ENCODE measurements at places on chromosomes 11 and 22.

GRCh38 chr22:31313366-31314147, 21.3 kb upstream of the PIK3IP1 start:
- DNase-seq = peak; percentile 63

DNA sequence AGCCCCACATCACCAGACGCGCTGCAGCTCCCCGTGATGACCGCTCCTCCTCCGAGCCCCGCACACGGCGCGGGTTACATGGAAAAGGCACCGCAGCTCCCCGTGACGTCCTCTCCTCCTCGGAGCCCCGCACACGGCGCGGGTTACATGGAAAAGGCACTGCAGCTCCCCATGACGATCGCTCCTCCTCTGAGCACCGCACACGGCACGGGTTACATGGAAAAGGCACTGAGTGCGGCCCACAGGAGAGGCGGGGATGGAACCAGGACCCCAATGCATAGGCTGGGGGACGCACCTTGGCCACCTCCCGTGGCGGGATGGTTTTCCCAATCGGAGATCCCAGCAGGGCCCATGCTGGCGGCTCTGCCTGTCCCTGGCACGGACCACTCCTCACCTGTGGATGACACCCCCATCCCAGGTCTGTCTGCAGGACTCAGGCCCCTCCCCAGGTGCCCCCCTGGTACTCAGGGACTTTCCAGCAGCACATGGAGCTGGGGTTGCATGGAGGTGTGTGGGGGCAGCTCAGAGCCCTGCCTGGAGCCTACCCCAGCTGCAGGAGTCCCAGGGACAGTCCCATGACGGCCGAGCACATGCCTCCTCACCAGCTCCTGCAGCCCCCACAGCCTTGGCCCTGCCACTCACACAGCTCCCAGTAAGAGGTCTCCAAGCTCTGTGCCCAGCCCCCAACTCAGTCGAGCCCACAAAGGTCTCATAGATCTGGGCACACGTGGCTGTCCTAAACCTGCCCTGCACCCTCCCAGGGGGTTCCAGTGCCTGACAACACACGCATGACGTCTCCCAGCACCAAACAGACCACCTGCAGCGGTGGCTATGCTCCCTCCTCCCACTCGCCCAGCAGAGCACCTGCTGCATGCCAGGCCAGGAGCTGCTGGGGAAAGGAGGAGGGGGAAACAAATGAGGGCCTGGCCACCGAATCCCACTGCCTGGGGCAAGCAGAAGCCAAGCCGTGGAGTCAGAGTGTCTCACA, 166.6 kb downstream of the BRD1 start:
- no peak for DNase-seq

DNA sequence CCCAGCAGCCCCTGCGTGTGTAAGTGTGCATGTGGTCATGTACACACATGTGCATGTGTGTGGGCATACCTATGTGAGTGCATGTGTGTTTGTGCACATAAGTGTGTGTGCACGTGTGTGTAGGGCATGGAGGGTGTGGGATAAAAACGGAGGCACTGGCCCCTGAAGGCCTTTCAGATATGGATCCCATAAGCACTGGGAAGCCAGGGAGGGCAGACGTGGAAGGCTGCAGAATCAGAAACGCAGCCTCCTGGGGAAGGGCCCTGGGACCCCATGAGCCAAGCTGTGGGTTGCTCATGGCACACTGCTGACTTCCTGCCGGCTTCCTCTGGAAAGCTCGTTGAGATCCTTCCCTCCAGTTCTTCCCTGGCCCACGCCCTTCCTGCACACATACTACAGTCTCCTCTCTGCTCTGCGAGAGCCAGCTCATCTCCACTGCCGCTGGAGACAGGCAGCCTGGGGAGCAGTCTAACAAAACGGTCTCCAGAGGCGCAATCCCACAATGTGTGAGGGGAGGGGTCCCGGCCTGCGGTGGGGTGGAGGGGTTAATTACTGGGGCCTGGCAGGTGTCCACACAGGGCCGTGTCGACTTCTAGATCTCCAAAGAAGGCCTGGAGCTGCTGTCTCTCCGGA, 435.2 kb upstream of the B3GAT1 start:
- no peak for DNase-seq

- DNase-seq = peak; percentile 79
Measured at GRCh38 chr11:75388386-75389275, 10.7 kb upstream of the RPS3 start.

GRCh38 chr11:67441731-67442351, 1.4 kb downstream of the CORO1B start:
- peak; percentile 12 for DNase-seq

GRCh38 chr11:12628314-12628713, 45.9 kb upstream of the TEAD1 start:
- DNase-seq = no peak

GRCh38 chr11:86230921-86231434, 13.6 kb upstream of the EED start:
- no peak for DNase-seq

- no peak for DNase-seq
Measured at GRCh38 chr11:90100431-90100830, 14.7 kb downstream of the UBTFL1 start.

- DNase-seq = no peak
Measured at GRCh38 chr11:47111318-47111804, 65.3 kb downstream of the ARFGAP2 start.

DNA sequence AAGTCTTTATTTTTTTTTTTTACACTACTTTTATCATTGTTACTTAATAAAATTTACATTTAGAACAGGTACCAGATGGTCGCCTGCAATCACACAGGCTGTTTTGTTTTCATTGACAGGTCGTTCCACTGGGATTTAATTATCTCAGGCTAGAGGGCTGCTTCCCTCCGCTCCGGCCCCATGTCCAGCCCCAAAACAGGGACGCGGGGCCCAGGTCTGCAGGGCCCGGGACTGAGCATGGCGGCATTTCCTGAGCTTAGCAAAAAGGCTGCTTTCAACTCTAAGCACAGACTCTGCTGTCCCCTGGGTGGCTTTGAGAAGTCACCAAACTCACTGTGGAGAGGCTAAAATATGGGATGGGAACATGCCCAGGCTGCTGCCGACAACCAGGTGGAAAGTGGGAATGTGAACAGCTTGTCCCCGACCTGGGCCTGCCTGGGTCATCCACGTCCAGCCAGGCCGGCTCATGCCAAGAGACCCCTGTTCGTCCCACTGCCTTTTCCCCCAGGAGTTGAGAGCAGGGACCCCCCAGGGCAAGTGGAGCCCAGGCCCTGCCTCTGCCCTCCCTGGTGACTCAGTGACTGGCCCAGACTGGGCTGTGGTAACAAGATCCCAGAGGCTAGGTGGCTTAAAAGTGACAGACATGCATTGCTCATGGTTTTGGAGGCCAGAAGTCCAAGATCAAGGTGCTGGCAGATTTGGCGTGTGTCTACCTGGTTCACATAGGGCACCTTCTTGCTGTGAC, 150.0 kb downstream of the SHANK2 start:
- DNase-seq = no peak

GRCh38 chr11:71248251-71248570, 4.2 kb downstream of the SHANK2 start:
- DNase-seq = no peak

GRCh38 chr22:46027211-46028105, 50.5 kb upstream of the WNT7B start:
- DNase-seq = no peak

- no peak for DNase-seq
Measured at GRCh38 chr11:78072455-78072854, 7.2 kb downstream of the NDUFC2 start.

- no peak for DNase-seq
Measured at GRCh38 chr11:86172894-86173293, 71.7 kb upstream of the EED start.

DNA sequence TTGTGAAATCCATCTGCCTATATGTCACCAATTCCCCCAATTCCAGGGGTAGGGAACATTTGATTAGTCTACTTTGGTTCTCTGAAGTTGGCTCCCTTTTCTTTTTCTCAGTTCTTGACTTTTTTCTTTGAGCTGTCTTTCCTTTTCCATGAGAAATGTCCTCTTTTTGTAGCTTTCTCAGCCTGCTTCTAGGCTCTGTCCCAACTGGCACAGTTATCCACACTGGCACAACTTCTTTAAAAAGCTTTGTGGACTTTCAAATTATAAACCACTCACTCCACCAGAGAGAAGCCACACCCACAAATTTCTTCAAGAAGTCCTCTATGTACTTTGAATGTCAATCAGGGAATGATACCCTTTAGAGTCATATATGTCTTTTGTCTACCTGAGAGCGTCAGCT, 100.5 kb downstream of the TTC17 start:
- DNase-seq = no peak

DNA sequence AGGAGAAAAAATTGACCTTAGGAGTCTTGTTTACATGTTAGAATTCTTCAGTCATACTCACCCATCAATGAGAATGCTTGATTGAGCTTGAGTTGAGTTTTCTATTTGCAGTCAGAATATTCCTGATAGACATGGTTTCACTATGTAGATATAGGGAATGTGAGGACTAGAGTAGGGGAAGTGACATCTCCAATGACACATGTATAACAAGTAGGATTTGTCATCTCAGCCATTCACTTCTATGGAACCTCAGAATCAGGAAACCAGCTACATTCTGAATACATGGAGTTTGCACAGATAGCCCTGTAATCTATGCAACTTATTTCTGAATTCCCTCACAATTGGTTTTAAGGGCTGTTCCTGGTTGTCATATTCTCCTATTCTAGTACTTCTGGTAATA, 20.1 kb upstream of the OR9Q1 start:
- DNase-seq = no peak

DNA sequence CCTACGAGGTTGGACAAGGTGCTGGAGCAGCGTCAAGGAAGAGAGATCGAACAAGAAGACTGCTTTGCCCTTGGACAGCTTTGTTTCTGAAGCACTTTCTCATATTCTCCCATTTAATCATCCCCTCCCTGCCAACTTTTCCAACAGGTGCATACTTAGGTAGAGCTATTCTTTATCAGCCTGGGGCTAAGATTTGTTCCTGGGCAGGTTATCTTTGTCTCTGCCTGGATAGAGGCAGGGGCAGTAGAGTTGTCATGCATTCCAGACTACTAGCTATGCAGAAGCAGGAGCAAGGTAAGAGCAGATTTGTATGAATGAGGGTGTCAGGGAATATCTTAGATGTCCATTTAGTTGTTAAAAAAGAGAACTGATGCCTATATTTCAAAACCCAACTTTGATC, 82.3 kb downstream of the PTPRJ start:
- no peak for DNase-seq

GRCh38 chr22:17258015-17258787, 39.0 kb upstream of the ADA2 start:
- peak; percentile 92 for DNase-seq

DNA sequence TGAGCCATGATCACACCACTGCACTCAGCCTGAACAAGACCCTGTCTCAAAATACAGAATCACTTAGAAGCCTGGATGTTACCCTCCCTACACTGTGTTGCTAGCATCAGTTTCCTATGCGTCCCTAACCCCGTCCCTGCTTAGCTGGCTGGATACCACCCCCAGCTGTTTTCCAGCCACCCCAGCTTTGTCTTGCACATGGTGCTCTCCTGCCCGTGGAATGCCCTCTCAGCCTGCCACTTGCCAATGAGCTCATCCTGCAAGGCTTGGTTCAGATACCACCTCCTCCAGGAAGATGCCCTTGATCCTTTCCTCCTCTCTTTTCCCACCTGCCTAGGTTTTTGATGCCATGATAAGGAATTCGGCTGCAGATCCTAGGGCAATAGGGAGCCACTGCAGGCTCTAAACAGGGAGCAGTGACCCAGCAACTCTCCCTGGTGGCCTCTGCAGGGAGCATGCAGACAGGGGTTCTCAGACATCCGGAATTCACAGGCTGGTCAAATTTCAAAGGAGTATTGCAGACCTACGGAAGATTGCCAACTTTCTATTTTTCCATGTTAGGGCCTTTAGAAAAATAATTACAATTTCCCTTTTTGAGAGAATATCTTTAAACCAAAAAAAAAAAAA, 52.7 kb upstream of the WNT7B start:
- DNase-seq = no peak

DNA sequence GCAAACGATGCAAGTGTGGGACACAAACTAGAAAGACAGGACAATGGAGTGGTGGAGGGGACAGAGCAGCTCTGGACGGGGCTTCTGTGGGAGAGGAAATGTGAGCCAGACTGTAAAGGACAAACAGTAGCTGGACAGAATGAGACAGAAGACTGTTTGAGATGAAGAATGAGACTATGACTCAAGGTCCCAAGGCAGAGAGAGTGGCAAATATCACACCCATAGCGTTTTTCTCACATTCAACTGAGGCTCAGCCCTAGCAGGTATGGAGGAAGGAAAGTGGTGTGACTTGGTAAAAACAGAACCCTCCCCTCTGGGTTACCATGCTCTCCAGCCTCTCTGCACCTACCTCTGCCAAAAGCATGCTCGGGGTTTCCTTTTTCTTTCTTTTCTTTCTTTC, 96.5 kb downstream of the RPL27A start:
- DNase-seq = no peak

- DNase-seq = no peak
Measured at GRCh38 chr22:23571486-23571885, 8.6 kb downstream of the IGLL1 start.

- DNase-seq = no peak
Measured at GRCh38 chr11:40877981-40878380, 581.5 kb downstream of the LRRC4C start.

DNA sequence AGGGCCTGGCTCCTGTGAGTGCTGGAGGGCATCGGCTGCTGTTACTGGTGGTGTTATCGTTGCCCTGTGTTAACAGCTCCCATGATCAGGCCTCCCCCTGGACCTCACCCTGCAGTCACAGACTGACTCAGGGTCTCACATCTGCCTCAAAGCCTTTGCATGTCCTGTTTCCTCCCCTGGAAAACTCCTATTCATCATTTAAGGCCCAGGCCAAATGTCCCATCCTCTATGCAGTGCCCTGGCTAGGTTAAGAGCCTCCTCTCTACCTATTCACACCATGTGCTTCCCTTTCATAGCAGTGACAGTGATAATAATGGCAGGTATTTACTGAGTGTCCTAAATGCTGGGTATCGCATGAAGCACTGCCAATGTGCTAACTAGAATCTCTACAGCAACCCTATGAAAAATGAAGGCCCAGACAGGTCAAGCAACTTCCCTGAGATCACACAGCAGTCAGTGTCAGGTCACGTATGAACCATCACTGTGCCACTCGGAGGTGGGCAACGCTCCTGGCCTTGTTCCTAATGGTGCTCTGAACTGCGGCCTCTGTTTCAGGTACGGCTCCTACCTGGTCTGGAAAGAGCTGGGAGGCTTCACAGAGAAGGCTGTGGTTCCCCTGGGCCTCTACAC, 9.3 kb downstream of the TSPO start:
- no peak for DNase-seq

DNA sequence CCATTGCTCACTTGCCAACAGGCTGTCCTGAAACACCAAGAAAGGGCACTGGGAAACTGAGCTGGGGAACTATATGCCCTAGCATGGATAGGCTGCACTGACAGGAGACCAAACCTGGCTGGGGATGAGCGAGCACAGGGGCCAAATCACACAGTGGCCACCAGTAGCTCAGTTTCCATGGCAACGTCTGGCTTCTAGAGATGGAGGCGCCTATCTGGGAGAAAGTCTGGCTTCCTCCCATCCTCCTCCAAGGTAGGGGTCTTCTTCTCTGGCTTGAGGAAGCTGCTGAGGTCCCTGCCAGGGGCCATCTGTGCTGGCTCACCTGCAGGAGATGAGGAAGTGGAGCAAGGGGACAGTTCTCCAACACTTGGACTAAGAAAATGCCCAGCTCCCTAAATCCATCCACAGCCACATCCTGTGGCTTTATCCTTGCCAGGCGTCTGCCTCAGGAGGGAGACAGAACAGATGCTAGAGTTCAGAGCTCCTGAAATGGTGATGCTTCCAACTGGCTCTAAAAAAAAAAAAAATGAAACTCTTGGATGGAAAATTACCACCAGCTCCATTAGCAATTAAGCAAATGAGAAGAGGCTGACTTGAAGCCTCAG, 48.3 kb downstream of the SYT13 start:
- no peak for DNase-seq

GRCh38 chr22:36331306-36331911, 56.4 kb downstream of the MYH9 start:
- peak; percentile 91 for DNase-seq
